ENCODE measurements at places on chromosomes 13 and 19.

DNA sequence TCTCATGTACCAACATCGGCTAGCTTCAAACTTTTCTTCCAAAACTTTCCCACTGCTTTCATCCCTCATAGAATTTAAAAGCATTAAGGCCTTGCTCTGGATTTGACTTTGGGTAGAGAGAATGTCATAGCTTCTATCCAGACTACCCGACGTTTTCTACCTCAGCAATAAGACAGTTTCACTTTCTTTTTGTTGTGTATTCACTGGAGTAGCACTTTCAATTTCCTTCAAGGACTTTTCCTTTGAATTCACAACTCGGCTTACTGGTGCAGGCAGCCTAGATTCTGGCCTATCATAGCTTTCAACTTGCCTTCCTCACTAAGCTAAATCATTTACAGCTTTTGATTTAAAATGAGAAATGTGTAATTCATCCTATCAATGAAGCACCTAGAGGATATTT is 420.4 kb upstream of the GPC6 start:
- DNase-seq, result no peak

DNA sequence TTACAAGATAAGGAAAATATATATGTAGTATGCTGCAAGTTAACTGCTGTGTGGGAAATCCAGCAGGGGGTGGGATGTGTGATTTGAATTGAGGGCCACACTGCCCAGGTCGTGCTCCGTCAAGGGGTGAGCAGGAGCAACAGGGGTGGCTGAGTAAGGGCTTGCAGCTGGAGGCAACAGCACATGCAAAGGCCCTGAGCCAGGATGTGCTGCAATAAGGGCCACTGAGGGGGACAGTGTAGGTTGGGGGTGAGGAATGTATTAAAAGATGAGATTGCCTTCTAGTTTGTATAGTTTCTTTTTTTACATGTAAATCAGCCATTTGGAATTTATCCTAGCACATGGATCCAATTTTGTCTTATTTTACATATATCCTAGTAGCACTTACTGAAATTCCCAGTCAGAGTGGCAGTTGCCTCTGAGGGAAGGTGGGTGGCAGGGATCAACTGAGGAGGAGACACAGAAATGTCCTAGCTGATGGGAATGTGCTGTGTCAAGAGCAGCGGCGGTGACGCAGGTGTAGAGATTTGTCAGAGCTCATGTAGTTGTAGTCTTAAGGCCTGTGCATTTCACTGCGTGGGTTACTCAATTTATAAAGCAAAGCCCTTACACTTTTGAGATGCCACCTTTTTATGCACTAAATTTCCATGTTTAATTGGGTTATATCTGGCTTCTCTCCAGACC is 5.4 kb upstream of the RBM42 start:
- DNase-seq, result no peak

GRCh38 chr13:94389604-94390351 is 89.7 kb downstream of the DCT start:
- DNase-seq, result no peak

DNA sequence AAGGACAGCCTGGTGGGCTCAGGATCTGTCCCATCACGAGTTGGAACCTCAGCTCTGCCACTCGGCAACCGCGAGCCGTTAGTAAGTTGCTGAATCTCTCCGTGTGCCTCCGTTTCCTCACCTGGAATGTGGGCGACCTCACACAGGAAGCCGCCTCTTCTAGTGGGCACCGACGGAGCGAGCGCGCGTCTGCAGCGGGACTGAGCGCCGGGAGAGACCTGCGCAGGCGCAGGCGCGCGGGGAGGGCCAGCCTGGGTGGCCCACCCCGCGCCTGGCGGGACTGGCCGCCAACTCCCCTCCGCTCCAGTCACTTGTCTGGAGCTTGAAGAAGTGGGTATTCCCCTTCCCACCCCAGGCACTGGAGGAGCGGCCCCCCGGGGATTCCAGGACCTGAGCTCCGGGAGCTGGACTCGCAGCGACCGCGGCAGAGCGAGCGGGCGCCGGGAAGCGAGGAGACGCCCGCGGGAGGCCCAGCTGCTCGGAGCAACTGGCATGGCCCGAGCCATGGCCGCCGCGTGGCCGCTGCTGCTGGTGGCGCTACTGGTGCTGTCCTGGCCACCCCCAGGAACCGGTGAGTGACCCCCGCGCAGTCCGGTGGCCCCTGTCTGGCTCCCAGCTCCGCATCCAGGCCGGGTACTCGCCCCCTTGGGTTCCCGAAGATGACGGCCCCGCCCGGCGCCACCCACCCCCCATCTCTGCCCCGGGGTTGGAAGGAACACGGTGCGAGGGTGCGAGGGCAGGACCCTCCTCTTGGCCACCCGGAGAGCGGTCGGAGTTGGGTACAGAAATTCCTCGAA is at the start of gene PVR:
Gene PVR, plus strand, starts transcription at position 306 of the 797 bp plus-strand sequence. Its CDS starts 187 bp downstream, at position 493.
- peak; percentile 93 for DNase-seq

- DNase-seq, result no peak
Observed at GRCh38 chr19:4707956-4708650, 15.5 kb downstream of the DPP9 start.

DNA sequence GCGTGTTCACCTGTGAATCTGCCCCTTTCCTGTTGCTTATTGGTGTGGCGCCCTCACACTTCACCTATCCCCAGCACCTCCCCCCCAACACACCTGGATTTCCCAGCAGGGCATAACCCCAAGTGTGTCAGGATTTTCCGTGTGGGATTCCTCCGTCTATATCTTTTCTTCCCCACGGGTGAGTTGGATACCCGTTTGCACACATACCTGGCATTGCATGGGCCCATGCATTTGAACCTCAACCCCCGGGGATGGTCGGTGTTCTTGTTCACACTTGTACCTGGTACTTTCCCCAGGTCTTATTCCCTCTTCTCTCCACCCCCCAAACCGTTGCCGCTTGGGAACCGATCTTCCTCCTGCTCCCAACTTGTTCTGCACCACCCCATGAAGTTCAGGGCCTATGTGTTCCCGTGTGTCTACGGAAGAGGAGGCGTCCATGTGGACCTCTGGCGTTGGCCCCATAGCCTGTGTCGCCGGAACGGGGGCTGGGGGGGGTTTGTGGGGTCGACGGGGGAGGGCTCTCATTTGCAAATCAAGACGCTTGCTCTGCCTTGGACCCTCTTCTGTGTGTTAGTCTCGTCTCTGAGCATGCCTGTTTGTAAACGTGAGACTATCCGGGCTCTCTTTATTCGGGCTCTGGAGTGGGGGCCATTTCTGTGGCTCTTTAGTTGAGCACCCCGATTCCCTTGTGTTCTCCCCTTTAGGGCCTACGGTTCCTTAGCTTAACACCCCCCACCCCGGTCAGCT is 1.7 kb downstream of the PRR12 start:
- DNase-seq, result no peak

- no peak for DNase-seq
Observed at GRCh38 chr19:14544977-14545715, 15.8 kb downstream of the TECR start.

GRCh38 chr13:58087566-58087965 is 456.0 kb downstream of the PCDH17 start:
- no peak for DNase-seq

- DNase-seq, result no peak
Observed at GRCh38 chr13:70994191-70994590, 872.8 kb downstream of the DACH1 start.

- no peak for DNase-seq
Observed at GRCh38 chr19:49417088-49417487, 6.2 kb downstream of the PTH2 start.

DNA sequence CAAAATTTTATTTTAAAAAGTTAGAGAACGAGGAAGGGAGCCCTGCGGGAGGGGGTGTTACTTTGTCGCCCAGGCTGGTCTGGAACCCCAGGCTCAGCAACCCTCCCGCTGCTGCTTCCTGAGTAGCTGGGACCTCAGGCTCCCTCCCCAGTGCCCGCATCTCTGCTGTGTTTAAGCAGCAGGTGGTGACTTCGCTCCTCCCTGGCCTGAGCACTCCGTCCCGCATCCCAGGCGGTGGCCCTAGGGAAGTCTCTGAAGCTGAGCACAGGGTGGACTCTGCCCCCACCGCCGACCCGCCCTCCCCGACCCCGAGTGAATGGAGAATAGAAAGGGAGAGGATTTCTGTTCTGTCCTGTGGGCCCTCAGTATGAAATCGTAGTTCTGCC is 30.5 kb downstream of the ZNF701 start:
- peak; percentile 69 for DNase-seq

DNA sequence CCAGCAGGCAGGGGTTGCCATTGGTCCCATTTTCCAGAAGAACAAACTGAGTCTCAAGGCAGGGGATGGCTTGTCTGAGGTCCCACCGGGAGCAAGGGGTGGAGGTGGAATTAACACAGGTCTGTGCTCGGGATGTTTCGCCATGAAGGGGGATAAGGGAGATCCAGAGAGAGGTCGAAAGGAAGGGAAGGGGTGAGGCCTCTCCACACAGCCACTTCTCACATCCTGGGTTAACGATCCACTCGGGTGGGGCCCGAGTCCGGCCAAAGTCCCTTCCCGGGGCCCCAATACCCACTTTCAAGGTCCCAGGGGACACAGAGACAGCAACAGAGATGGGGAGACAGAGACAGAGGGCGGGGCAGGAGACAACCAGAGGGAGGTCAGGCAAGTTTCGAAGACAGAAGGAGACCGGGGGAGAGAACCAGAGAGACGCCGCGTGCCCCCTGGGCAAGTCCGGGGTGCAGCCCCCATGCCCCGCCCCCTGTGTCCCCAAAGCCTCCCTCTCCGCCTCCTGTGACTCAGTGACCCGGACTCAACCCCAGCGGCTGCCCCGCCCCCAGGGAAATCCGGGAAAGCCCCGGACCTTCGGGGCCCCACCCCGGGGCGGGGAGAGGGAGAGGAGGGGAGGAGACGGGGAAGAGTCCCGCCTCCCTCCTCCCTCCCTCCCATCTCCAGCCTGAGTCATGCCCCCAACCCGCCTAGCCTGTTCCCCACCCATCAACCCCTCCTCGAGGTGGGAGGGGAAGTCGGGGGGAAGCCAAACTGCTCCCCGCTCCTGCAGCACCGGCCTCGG is 1.4 kb upstream of the BCL3 start:
- peak; percentile 99 for DNase-seq

- no peak for DNase-seq
Observed at GRCh38 chr13:41905600-41906254, 55.2 kb downstream of the VWA8 start.

DNA sequence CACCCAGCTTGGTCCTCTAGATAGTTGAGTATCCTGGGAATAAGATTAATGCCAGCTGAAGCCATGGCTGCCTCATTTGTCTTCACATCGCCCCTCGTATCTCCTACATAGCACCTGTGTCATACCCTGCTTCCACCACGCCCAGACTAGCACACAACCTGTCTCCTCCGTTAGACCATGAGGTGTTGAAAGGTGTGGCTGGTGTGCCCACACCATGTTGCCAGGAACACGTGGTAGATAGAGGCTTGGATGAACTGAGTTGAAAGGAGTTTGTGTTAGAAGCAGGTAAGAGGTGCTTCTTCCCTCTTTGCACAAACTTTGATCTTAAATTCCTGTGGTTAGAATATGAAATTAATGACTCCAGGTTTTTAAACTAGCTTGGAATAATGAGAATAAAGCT is 40.1 kb downstream of the RGCC start:
- DNase-seq, result no peak

- no peak for DNase-seq
Observed at GRCh38 chr13:44506251-44506650, 69.9 kb downstream of the TSC22D1 start.

GRCh38 chr19:33241091-33241529 is 15.5 kb upstream of the SLC7A10 start:
- no peak for DNase-seq

DNA sequence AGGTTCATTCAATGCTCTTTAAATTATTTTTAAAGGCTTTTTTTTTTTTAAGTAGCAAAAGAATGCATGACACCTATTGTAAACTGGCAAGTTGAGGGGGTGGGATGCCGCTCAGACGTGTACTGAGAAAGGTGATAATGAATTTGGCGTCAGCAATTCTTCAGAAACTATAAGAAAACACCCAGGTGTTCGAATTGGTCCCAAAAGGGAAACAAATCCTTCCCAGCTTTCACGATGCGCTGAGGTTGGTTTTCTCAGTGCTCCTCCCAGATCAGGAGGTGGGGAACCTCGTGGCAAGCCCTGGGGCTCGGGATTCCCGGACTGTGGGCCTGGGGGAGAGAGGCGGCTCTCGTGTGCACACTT is 543 bp upstream of the FAM124A start:
- no peak for DNase-seq

- DNase-seq, result no peak
Observed at GRCh38 chr19:15161028-15161984, 39.5 kb downstream of the NOTCH3 start.

GRCh38 chr19:3431760-3432397 is 48.4 kb downstream of the SMIM24 start:
- no peak for DNase-seq

- peak; percentile 93 for DNase-seq
Observed at GRCh38 chr13:39602614-39603366, at the start of gene LHFPL6. LHFPL6 (minus strand) TSS chr13:39603193.

DNA sequence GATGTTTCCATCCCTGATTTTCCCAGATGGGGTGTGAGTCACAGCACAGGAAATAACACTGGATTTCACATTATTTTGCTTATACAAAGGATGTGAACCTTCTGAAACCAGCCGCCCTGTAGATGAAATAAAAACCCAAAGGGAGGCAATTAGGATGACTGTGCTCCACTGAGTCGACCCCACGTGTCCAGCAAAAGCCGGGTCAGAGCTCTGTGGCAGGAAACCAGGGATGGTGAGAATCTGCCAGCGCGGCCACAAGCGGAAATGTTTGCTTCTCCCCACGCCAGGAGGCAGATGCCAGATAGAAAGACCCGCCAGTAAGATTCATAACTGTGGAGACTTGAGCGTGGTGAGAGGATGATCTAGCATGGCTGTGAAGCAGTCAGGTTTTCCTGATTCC is 764.4 kb downstream of the LIG4 start:
- no peak for DNase-seq

- no peak for DNase-seq
Observed at GRCh38 chr19:4369109-4369887, 25.9 kb downstream of the MPND start.

DNA sequence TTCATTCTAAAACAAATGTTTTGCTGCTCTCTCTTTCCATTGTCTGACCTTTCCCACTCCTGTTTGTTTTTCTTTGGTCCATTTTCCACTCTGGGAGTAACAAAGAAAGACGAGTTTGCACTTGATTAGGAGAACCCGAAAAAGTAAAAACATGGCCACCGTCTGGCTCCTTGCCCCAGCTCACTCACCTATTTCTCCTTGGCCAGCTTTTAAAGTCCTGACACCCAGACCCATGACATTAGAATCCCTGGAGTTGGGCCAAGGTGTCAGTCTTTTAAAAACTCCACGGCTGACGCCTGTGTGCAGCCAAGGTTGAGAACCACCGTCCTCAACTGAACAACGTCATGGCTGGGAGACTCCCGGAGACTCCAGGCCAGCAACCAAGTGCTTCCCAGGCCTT is 63.6 kb upstream of the FLT1 start:
- no peak for DNase-seq

DNA sequence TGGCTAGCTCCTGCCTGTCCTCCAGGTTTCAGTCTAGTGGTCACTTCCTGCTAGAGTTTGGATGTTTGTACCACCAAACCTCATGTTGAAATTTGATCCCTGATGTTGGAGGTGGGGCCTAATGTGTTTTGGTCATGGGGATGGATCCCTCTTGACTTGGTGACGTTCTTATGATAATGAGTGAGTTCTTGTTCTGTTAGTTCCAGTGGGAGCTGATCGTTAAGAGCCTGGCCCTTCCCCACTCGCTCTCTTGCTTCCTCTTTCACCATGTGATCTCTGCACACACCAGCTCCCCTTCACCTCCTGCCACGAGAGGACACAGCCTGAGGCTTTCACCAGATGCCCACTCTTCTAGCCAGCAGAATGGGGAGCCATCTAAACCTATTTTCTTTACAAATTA is 86.8 kb upstream of the SCEL start:
- DNase-seq, result no peak

- no peak for DNase-seq
Observed at GRCh38 chr13:49419276-49419675, 24.6 kb downstream of the CAB39L start.

Data from mesenteric fat pad (tissue), 1 donor.